ENCODE measurements at places on chromosomes 2 and 18.

- DNase-seq, result no peak
These were observed 51.2 kb upstream of the GLI2 start for GRCh38 chr2:120684289-120685065.

DNA sequence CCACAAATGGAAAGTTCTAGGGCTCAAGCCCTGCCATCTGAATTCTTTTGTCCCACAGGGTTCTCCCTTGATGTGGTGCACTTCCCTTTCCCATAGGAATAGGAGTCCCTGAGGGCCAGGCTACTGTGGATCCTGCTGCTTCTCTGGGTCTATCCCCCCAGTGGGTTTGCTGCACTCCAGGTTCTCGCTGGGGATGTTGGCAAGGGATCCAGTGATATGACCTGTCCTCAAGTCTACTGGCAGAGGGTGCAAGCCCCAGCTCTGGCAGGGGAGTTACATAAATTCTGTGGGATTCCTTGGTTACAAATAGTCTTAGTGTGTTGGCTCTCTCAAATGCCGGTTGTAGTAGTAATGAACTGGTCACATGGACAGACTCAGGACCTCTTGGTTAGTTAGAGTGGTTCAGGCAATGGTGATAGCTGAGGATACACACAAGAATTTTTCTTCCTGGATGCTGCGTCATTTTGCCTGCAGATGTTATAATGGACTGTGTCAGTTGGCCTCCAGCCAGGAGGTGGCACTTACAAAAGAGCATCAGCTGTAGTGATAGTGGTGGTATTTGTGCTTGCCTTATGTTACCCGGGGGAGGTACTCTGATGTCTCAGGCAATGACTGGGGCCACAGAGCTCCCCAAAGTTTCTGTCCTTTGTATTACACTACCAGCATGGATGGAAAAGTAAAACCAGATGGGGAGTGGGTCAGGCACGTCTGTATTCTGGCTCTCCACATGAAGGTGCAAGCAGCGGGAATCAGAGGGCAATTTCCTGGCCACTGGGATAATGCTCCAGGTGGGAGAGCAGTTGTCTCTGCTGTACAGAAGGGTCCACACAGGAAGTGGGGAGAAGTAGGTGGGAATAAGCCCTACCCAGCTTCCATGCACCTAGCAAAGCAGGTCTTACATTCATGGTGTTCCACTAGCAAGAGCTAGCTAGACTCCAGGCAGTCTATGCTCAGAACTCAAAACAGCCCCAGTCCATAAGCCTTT lies 267.9 kb downstream of the SOX11 start:
- no peak for DNase-seq

DNA sequence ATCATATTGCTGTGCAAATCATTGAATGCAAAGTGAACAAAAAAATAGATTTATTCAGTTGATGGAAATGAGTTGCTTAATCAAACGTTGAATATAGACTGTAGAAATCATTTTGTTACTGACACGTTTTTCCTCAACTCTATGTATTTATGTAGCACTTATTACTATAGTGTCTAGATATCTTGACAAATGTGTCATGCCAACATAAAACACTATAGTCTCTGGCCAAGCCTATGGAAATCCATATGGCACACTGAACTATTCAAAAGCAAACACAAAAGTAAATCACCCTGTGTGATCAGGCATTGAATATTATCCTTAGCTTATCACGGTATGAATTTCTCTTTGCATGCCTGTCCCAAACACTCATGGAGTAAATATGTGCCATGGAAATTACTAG lies 131.3 kb downstream of the ZNF804A start:
- no peak for DNase-seq

DNA sequence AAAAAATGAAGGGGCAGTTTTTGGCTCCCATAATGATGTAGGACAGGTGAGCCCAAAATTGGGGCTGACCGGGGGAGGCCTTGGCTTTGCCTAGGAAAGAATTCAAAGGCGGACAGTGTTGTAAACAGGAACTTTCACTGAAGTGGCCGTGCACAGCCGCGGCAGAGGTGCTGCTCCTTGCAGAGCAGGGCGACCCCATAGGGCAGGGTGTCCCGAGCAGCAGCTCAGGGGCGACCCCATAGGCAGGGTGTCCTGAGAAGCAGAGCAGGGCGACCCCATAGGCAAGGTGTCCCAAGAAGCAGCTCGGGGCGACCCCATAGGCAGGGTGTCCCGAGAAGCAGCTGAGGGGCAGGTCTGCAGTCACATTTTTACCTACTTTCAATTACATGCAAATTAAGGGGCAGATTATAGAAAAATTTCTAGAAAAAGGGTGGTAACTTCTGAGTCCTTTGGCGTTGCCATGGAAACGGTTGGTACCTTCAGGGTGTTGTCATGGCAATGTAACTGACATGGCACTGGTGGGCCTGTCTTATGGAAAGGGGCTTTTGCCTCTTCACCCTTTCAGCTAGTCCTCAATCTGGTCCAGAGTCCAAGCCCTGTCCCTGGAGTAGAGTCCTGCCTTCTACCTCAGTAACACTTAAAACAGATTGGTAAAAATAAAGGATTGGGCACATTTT lies 134.5 kb downstream of the FBXO15 start:
- DNase-seq, result no peak

GRCh38 chr2:238865744-238866355 lies 18.0 kb downstream of the TWIST2 start:
- DNase-seq, result no peak

- DNase-seq, result no peak
These were observed 1.0 kb upstream of the TCF4 start for GRCh38 chr18:55588870-55589595.

- DNase-seq, result no peak
These were observed 2.9 kb downstream of the TGOLN2 start for GRCh38 chr2:85324639-85325465.

GRCh38 chr2:45190481-45190942 lies 181.3 kb upstream of the SIX2 start:
- DNase-seq, result peak; percentile 63

DNA sequence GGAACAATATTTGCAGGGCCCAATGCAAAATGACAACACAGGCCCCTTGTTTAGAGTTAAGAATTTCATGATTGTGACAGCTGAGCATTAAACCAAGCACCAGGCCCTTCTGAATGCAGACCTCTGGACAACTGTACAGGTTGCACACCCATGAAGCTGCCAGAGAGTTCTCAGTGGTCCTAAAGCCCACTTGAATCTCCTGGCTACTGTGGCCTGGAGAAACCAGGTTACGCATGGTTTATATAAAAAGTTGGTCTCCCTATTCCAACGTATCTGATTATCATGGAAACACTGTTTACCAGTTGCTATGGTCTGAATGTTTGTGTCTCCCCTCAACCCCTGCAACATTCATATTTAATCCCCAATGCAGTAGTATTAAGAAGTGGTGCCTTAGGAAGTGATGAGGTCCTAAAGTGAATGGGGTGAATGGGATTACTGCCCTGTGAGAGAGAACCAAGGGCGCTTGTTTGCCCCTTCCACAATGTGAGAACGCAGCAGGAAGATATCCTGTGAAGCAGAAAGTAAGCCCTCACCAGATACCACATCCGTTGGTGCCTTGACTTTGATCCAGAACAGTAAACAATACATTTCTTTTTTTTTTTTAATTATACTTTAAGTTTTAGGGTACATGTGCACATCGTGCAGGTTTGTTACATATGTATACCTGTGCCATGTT lies 48.0 kb upstream of the ANXA4 start:
- no peak for DNase-seq

DNA sequence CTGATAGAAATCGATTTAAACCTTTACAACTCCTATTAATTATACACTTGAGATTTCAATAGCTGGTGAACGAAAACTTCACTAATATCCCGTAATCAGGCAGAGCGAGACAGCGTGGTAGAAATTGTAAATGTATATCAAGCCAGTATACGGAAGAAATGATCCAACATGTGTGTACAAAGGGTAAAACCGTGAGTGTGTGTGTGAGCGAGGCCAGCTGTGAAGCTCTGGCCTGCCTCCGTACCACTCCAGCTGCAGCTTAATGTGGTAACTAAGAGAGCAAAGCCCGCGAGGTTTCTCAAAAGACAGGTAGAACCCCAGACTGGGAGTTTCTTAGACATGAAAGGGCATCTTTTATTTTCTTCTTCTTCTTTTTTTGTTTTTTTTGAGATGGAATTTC lies 52.3 kb upstream of the ZNF516 start:
- DNase-seq, result no peak

GRCh38 chr2:69012310-69013141 lies 453 bp upstream of the ANTXR1 start:
- DNase-seq, result no peak

- no peak for DNase-seq
These were observed 123.6 kb upstream of the GPC1 start for GRCh38 chr2:240311821-240312220.

DNA sequence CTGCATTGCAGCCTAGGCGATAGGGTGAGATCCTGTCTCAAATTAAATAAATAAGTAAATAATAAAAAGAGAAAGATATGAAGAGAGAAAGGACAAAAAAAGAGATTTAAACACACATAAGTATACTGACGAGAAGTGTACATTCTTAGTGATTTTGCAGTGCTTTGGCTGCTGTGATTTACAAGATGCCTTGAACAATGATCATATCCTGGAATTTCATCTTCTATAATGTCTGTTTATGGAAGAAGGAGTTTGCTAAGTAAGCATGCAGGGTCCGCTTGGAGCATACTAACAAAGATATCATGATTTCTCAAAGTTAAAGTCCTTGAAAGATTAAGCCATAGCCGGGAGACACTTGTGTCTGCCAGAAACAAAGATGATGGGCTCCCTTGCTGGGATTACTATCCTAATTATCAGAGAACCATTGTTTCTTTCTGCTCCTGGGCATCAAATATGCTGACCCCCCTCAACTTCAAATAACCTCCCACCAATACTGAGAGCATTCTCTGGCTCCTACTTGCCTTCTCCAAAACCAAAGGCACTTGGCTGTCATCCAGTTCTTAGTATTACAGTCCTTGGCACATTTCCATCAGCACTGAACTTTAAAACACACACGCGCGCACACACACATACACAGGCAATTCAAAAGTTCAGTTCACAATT lies 47.5 kb upstream of the STAM2 start:
- DNase-seq, result no peak

- no peak for DNase-seq
These were observed 325.8 kb downstream of the CCDC178 start for GRCh38 chr18:33114749-33115148.

- DNase-seq, result no peak
These were observed 31.9 kb downstream of the ATP8B1 start for GRCh38 chr18:57771193-57771592.

DNA sequence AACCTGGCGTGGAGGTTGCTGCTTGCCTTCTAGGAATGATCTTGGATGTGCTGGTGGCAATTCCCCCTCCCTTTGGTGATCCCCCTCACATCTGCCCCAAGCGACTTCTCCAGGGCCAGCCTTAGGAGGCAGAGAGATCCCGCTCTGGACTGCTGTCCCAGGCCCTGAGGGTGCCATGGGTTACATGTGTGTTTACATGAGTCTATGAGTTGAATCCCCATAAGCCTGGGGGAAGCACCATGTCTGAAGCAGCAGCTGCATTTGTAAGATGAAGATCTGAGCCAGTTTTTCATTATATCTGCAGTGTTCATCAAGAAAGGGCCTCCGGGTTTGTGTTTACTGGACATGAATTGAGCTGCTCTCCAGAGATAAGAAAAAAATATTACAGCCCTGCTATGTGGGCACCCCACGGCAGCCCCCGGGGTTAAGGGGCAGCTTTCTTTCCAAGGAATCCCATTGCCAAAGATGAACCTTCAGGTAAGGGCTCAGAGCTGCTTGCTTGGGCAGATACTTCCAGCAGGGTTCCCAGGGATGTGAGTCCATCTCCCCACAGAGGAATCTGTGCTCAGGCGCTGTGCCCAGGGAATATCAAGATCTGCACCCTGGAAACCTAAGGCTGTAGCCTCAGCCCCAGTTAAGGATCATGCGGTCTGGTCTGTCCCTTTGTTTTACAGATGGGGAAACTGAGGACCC lies 46.0 kb downstream of the MRPS5 start:
- DNase-seq, result no peak

GRCh38 chr2:223779877-223780276 lies 57.5 kb downstream of the AP1S3 start:
- DNase-seq, result peak; percentile 72

DNA sequence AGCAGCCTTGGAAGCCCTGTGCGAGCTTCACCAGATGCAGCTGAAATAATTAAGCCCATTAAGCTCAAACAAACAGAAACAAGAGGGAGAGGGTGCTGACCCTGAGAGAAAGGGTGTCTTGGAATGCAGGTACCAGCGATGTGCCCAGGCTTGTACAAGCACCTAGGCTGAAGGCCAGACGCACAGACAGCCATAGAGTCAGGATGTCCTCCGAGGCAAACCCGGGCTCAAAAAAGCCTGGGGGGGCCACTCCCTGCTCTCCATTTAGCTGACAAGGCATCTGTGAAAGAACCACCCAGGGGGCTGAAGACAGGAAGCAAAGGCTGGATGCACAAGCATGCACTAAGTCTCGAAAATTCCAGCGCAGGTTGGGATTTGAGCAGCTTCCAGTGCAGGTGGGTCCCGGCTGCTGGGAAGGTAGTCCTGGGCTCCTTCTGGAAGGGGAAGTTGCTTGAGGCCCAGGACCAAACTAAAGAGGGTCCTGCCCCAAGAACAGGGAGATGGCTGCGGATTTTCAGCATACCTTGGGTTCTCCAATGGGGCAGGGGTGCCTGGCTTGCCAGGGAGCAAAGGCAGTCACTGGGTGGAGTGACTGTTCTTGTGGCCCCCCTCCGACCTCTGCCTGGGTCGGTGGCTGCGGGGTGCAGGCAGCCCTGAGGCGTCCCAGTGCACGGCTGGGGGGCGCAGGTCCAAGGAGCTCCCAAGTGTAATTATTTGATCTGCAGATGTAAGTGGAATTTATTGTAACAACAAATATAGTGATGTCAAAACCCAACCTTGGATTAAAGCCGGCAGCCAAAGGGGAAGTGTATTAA lies 5.9 kb downstream of the GBX2 start:
- DNase-seq, result no peak

DNA sequence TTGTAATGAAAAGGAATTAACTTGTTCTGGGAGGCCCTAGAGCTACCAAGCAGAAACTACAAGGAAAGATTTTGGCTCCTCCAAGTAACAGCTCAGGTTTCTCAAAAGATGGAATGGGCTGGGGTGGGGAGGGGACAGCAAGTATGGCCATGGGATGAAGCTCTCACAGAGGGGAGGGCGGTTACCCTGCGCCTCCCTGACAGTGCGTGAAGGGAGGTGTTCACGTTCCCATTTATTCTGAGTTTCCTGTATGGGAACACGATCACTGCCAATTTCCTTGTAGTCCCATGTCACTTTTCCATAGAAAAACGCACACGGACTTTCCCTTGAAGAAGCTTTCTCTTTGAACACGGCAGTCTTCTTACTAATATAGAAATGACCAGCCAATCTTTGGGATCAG lies 17.0 kb downstream of the CDC42EP3 start:
- DNase-seq, result no peak

GRCh38 chr2:138035608-138036217 lies 71.4 kb downstream of the HNMT start:
- DNase-seq, result no peak
